ENCODE measurements at places on chromosomes 3 and 15.

DNA sequence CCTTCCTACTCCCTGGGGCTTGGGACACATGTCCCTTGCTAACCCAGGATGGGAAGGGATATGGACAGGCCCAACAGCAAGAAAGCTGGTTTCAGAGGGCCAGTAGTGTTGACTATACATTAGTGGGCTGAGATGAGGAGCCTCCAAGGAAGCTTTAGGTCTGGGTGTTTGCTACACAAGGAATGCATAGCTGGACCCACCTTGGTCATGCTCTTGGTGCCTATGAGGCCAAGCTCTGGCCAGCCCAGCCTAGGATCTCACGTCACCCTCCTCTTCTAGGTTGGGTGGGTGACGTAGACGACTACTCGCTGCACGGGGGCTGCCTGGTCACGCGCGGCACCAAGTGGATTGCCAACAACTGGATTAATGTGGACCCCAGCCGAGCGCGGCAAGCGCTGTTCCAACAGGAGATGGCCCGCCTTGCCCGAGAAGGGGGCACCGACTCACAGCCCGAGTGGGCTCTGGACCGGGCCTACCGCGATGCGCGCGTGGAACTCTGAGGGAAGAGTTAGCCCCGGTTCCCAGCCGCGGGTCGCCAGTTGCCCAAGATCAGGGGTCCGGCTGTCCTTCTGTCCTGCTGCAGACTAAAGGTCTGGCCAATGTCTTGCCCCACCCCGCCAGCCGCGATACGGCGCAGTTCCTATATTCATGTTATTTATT, 653 bp upstream of the WDR6 start:
- no peak for DNase-seq

DNA sequence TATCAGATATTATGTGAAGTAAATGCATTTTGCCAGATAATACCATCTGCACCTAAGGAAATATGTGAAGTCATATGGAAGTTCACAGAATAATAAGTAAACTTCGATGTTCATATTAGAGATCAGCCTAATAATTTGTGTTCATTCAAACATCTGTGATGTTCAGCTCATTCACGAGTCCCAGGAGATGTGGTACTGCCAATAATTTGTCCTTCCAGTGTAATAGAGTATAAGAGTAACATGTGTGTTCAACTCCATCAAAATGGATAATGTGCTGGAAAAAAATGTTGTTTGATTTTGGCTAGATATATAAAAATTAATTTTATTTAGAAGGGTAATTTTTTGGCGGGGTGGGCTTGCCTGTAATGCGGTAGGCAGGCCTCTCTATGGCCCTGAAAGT, 75.4 kb upstream of the ARL6 start:
- no peak for DNase-seq

- DNase-seq, result no peak
Observed at GRCh38 chr3:192710366-192710765, 17.0 kb downstream of the FGF12 start.

DNA sequence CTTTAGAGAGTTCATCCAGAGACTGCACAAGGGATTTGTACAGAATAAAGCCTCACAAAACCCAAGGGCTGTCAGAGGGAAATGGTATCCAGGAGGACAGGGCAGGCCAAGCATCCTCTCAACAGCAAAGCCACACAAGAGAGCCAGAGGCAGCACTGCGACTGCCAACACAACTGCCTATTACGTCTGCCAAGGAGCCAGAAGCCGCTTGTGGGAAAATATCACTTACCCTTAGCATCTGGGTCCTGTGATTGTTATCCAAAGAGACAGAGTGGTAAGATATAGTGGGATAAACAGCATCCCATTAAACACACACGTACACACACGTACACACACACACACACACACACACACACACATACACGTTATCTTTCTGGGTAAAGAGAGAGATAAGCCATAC, 618.3 kb upstream of the AGTR1 start:
- no peak for DNase-seq

DNA sequence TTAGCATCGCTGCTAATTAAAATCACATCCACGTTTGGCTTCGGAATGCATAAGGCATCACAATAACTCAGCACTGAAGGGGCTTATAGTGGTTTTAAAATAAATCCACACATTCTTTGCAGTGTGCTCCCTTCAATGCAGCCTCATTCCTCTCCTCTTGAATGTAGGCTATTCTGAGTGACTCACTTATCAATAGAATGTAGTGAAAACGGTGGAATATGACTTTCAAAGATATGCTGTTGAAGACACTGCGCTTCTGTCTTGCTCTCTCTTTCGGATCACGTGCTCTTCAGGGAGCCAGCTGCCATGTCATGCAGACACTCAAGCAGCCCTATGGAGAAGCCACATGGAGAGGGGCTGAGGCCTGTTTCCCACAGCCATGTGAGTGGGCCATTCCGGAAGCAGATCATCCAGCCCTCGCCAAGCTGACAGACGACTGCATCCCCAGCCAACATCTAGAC, 87.4 kb downstream of the CRYGS start:
- no peak for DNase-seq

DNA sequence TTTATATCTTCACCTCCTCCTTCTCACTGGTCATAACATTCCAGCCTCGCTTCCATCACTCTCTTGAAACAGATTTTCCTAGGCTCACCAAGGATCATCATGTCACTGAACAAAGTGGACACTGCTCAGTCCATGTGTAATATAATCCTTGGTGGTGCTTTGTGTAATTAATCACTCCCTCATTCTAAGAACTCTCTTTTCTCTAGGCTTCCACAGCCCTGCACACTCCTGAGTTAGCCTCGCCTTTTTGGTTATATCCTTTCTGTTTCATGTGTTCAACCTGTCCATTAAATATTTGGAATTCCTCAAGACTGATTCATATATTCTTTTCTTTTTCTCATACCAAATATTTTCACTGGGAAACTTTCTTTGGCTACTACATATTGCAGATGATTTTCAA, 440.8 kb downstream of the PYDC2 start:
- DNase-seq, result no peak

DNA sequence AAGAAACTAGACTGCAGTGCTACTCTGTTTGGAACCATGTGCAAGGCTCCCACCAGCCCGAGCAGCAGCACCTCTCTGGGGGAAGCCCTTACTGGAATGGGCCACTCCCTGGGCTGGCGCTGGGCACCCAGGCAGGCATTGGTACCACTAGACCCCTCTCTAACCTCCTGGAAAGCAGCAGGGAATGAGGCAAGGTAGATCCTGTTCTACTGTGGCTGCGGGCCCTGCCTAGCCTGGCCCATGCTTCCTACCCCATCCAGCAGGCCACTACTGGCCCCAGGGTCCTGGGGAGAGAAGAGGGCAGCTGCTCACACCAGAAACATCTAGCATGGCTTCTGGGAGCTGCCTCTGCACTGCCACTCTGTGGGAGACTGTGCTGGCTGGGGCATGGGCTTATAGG, 44.8 kb downstream of the MESD start:
- no peak for DNase-seq

DNA sequence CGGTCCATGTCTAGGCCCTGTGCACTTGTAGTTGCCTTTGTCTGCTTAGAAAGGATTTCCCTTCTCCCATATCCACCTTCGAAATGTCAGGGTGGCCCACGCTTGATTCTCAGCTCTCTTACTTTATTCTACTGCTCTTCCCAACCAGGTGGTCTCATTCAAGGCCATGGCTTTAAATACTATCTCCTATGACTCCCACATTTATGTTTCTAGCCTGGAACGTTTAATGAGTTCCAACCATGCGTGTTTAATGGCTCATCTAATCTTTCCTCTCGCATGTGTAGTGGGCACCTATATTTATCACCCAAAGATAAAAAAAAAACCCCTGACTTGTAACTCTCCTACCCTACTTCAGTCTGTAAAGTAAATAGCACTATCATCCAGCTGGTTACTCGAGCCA, 727.2 kb upstream of the CFAP20DC start:
- DNase-seq, result no peak

- DNase-seq, result no peak
Observed at GRCh38 chr3:38805765-38806386, 10.1 kb downstream of the SCN10A start.

- no peak for DNase-seq
Observed at GRCh38 chr3:135145581-135145980, 350.5 kb downstream of the EPHB1 start.

- DNase-seq, result peak; percentile 74
Observed at GRCh38 chr15:99105514-99106341, 848 bp downstream of the SYNM start.

DNA sequence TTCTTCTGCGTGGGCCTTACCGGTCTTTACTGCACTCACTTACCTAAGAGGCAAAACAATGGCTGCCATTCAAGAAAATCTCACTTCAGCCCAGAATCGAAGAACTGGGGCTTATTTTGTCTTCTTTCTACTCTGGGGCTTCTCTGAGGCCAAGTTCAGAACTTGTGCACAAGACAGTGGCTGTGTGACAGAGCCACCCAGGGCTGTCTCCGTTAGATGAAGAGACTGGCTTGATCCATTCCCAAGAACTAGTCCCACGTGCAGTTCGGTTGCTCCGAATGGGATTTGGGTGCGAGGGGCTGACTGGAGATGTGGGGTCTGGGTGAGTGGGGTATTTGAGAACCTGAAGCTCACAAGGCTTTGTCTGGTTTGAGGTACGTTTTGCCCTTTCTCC, 795 bp upstream of the TCF12 start:
- DNase-seq, result no peak

- DNase-seq, result no peak
Observed at GRCh38 chr3:141735176-141735575, 2.9 kb upstream of the RNF7 start.

DNA sequence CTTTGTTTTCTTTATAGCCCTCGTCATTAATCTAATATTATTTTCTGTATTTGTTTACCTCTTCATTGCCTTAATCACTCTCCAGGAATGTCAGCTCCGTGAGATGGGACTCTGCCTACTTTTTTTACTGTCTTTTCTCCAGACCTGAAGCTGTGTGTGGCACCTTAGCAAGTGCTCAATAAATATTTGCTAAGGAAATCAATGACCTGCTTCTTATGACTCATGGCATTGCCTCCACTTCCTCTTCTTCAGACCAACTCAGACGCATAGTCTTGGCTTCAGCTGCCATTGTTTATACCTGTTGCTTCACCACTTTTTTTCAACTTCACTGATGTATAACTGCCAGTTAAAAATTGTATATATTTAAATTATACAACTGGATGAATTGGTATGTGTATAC, 218.5 kb upstream of the CMC1 start:
- no peak for DNase-seq

- no peak for DNase-seq
Observed at GRCh38 chr3:150278843-150279381, 129.2 kb upstream of the TSC22D2 start.

- peak; percentile 72 for DNase-seq
Observed at GRCh38 chr15:77870195-77871065, 207.1 kb downstream of the TBC1D2B start.

DNA sequence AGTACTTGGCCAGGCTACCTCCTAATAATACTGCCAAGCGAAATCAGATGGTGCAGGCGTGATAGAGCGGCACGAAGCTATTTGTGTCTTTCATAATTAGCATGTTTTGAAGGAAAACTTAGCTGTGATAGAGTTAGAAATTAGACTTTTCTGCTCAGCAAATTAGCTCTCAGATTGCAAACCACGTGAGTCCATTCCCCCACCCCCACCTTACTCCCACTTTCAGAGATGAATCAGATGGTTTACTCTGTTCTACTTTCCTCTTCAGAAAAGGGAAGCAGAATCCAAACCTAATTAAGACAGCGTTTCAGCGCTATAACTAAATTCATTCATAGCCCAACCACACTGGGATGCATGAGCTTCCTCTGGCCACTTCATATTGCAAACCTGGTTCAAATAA, 214.6 kb downstream of the SLCO3A1 start:
- no peak for DNase-seq

DNA sequence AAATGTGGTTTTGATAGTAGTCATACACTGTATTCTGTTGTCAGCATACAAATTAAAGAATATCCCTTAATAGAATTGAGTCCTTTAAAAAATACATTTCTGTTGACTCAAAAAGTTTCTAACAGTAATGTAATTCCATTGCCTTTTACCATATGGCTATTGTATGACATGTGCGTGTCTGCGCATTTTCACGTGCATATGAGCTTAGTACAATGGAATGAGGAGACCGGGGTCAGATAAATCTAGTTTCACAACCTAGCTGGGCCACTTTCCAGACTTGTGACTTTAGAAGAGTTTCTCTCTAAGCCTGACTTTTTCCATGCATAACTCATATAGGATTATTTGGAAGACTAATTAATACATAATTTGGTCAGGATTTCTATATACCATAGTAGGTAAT, 38.7 kb downstream of the ZBTB38 start:
- DNase-seq, result no peak

GRCh38 chr3:184567946-184568559, 6.5 kb downstream of the EPHB3 start:
- DNase-seq, result no peak

DNA sequence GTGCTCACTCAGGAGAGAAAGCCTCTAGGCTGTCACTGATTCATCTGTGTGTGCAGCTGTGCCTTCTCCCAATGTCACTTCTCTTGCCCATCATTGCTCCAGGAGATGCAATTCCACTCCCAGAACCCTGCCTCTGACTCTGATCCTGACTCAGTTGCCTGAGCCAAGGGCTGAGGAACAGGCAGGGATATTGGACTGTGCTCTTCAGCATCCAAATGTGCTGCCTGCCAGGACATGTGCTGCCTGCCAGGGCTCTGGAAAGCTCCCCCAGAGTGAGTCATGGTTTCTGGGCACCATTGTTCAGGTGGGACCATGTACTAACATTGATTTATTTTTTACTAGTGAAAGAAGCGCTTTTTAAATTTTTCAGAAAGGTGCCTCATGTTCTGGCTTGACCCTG, 71.0 kb downstream of the TRIM42 start:
- DNase-seq, result no peak

GRCh38 chr3:113252553-113252952, 41.2 kb downstream of the BOC start:
- no peak for DNase-seq

DNA sequence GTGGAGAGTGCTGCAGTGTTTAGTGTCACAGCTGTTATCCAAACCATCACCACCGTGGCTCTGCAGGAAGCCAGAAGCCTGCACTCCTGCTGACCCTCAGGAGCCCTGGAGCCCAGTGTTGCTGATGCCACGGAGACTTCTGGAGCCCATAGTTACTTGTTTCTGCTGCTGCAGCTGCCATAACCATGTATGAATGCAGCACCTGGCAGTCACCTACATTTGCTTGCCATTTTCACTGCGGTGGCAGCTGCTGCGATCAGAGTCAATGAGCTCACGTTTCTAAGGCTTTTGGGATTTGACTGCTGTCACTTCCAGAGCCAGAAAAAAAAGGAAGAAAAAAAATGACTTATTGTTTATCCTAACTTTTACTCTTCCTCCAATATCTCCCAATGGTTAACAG, 299.2 kb upstream of the THRB start:
- no peak for DNase-seq

DNA sequence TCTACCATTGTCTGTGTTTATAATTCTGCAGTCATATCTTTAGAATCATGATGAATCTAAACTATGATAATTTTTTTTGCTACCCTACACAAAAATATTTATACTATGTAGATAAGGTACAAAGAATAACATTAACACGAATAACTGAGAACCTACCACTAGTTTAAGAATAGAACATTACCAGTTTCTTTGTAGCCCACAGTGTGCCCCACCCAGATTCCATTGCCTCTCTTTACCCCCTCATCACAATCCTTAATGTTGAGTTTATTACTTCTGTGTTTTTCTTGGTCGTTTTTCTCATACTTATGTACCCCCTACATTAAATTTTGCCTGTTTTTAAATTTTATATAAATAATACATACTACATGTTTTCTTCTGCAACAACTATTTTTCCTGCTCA, 140.5 kb downstream of the BBX start:
- no peak for DNase-seq

GRCh38 chr3:39453134-39453533, 14.3 kb upstream of the MOBP start:
- no peak for DNase-seq
